ENCODE measurements at places on chromosomes 6 and 20.

DNA sequence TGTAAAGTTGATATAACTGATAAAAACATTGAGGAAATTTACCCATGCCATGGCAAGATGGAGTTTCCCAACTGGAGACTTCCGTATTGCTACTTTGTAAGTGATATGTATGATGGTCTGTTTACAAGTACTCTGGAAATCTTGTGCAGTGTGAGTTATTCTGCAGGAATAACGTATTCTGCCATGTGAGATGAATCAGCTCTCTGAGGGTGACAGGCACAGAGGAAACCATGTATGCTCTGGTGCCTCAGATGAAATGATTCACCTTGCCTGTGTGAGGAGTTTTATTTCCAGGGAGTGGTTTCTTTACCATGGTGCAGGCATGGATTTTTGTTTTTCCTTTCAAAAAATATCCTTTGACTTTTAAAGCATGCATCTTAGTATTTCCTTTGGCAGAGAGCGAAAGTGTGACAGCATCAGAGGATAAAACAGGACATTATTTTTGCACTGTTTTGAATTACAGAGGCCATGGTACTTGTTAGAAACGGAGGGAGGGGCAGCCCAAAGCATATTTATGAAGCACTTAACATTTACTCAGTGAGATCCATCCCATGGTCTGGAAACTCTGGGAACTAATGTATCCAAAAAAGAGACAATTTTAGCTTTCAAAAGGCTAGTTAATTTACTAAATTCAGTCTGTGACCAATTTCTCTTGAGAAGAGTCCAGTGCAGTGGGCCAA lies 36.0 kb upstream of the MTRF1L start:
- no peak for DNase-seq

GRCh38 chr6:3635482-3635881 lies 116.0 kb downstream of the PXDC1 start:
- DNase-seq, result no peak

GRCh38 chr20:7828437-7828836 lies 111.8 kb downstream of the HAO1 start:
- no peak for DNase-seq

GRCh38 chr6:132675002-132675401 lies 16.0 kb upstream of the TAAR1 start:
- DNase-seq, result no peak

DNA sequence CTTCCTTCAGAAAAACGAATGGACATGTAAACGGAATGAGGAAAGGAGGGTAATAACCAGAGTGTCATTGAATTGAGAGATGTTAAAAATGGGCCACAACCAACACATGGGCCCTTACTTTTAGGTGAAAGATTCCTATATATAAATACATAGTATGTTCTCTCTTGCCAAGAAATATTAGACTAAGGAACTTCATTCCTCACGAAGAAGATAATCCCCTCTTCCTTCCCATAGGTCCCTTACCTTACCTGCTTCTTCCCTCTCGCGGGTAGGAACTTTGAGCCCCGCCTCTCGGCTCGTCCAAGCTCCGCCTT lies 295 bp upstream of the TBC1D22B start:
- no peak for DNase-seq

- DNase-seq, result no peak
These were observed 100.1 kb downstream of the EPHA7 start for GRCh38 chr6:93319304-93319703.

GRCh38 chr6:23031986-23032385 lies 462.6 kb downstream of the HDGFL1 start:
- DNase-seq, result no peak

GRCh38 chr6:30511169-30511546 lies 21.8 kb downstream of the HLA-E start:
- no peak for DNase-seq

- no peak for DNase-seq
These were observed 28.8 kb downstream of the PDE7B start for GRCh38 chr6:135880066-135880972.

GRCh38 chr6:140036196-140036595 lies 661.7 kb upstream of the CITED2 start:
- DNase-seq, result no peak

- no peak for DNase-seq
These were observed 441.9 kb downstream of the CD109 start for GRCh38 chr6:74137911-74138310.

Measured in NCI-H2171 (cell line).